NCI-H526 (cell line): ENCODE measurements at places on chromosomes 13 and 19.
A peak's percentile ranks its signal among the peaks of the same experiment; 100 is the strongest.

DNA sequence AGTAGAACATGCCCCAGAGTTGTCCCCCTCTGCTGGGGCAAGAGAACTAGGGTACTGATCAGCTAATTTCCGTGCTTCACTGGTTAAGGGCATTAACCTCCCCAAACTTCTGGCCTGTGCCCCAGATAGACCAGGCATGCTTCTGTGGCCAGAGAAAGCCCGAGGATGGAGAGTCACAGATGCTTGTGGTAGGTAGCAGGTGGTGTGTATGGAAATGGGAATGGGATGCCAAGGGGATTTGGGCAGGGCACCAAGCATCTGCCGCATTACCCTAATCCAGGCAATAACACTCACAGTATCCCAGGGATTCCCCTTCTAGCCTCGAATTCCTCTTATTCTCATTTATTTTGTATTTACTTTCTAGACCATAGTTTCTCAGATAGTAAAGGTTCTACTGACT lies 124.8 kb upstream of the KLF12 start:
- DNase-seq, result no peak

- no peak for DNase-seq
Observed at GRCh38 chr13:31191748-31192147, 8.0 kb upstream of the B3GLCT start.

- no peak for DNase-seq
Observed at GRCh38 chr19:282501-282900, 8.7 kb downstream of the PLPP2 start.

DNA sequence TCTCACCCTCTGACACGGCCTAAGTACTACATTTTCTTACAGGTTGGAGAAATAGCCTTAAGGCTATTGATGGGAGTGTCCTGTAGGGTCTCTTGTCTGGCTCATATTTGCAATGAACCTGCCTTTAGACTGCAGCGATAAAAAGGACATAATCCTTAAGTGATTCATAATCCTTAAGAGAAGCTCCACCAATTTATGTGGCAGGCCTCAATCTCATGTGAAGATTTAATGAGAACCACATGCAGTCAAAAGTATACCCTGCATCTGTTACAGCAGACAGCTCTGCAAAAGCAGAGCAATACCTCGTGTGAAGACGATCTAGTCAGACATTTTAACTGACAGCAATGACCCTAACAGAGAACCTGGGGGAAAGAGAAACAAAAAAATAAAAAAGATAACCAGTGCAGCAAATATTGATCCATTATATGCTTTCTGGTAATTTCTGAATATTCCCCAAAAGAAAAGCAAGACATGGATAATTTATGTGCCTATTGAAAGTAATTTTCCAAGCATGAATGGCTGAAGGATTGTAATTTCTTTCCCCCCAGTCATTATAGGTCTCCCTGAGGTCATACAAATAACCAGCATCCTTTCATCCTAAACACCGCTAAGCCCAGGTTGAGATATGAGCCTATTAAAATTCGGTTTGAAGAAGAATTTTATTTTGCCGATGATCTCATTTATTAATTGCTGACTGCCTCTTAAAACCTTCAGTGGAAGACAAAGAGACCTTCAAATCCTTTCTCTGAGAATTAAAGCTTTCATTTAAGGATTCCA lies 321.8 kb upstream of the NBEA start:
- DNase-seq, result no peak

GRCh38 chr13:113651511-113652403 lies 6.2 kb downstream of the ATP4B start:
- no peak for DNase-seq

DNA sequence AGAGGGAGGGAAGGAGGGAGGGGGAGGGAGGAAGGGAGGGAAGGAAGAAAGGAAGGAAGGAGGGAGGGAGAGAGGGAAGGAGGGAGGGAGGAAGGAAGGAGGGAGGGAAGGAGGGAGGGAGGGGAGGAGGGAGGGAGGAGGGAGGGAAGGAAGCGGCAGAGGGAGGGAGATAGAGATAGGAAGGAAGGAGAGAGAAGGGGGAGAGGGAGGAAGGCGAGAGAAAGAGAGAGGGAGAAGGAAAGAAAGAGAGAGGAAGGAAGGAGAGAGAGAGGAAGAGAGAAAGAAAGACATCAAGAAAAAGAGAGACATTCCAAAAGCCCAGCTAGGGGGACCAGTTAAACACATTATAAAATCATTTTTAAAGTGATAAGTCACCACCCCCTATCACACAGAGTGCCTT lies 62.5 kb downstream of the GNG7 start:
- DNase-seq, result no peak

DNA sequence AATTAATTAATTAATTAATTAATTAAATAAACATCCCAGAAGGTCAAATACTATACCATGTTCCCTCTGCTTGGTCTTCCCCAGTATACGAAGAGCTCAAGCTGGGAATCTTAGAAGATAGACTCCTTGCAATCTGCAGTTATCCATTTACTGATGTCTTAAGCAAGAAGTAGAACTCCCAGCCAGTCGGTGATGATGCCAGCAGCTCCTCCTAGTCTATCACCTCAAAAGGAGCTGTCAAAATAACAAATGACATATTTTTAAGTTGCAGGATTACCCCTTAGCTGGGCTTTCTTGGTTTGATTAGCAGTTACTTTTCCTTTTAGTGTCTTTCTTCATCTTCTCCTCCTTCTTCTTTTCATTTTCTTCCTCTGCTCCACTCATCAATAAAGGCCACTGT lies 6.0 kb upstream of the ZNF507 start:
- no peak for DNase-seq

- no peak for DNase-seq
Observed at GRCh38 chr13:94157705-94158218, 321.7 kb downstream of the DCT start.

GRCh38 chr13:109371066-109371465 lies 415.3 kb downstream of the IRS2 start:
- DNase-seq, result no peak

DNA sequence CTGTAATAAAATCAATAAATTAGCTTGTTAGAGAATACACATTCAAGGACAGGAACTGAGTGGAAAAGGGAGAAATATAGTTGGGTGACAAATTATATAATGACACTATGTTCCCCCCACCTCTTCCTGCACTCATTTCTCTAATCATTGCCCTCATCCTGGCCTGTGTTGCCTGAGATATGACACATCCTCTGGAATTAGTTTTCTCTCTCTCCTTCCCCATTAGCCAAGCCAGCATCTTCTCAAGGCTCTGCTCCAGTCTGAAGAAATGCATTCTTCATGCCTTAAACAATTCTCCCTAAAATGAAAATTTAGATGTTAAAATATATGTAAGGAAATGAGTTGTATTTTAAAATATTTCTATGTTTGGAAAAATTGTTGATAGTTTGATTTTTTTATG lies 280.3 kb downstream of the POU4F1 start:
- no peak for DNase-seq

DNA sequence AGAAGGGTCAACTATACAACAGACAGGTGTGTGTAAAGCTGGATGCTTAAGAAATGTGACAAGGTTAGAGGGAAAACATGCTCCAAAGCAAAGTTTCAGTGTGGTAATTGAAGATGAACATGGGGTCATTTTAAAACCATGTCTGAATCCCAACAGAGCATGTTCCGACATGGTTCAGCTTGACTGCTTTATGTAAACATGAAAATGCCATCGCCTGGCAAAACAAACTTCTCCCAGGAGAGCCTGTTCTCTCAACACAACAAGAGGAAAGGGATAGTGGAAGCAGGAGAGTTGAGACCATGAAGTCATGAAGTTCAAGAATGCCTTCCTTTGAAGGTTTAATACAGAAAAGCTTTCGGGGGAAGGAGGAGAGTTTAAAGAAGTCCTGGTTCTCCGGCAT lies 85.8 kb downstream of the EPSTI1 start:
- peak; percentile 55 for DNase-seq

GRCh38 chr13:77876176-77876575 lies 42.5 kb downstream of the EDNRB start:
- no peak for DNase-seq

- no peak for DNase-seq
Observed at GRCh38 chr13:44364345-44365000, 9.2 kb upstream of the SERP2 start.

DNA sequence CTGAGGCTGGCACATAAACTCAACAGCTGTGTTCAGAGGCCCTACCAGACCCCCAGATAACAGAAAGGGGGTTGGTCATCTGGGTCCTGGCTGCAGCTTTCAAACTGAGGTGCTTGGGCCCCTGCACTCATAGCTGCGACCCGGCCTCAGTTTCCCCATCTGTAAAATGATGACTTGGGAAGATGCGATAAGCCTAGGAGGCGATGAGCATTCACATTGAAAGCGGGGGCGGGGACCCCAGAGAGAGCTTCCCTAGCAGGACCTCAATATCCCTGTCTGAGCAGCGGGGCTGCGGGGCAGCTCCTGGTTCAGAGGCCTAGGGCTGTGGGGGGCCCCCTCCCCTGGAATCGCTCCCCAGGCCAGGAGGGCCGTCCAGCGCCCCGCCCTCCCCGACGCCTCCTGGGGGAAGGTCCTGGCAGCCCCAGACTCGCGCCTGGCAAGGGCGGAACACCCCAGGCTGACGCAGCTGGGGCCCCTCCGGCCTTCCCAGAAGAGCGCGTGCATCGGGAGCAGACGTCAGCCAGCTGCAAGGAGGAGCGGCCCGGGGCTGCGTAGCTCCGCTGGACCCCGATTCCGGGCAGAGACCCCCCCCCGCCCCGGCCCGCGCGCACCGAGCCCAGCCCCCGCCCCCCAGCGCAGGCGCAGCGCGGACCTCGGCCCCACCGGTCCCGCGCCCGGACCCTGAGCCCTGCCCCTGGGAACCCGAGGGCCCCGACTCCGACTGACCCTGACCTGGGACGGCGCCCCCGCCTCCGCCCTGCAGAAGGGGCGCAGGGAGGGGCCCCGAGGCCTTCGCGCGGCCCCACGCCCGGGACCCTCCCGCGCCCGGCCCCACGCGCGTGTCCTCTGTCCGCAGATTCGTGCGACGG lies 3.5 kb downstream of the FSTL3 start:
- peak; percentile 34 for DNase-seq

DNA sequence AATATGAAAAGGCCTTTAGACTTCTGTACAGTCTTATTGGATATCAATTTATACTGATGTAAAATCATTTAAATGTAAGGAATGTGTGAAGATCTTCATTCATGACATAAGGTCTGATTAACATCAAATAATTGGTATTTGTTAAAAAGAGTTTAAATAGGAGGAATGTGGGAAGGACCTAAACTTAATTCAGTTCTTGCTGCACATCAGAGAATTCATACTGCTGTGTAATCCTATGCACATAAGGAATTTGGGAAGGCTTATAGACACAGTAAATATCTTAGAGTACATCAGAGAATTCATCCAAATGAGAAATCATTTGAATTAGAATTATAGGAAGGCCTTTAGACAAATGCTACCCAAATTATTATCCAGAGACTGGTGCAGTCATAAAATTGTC lies 21.7 kb downstream of the ZNF283 start:
- no peak for DNase-seq

DNA sequence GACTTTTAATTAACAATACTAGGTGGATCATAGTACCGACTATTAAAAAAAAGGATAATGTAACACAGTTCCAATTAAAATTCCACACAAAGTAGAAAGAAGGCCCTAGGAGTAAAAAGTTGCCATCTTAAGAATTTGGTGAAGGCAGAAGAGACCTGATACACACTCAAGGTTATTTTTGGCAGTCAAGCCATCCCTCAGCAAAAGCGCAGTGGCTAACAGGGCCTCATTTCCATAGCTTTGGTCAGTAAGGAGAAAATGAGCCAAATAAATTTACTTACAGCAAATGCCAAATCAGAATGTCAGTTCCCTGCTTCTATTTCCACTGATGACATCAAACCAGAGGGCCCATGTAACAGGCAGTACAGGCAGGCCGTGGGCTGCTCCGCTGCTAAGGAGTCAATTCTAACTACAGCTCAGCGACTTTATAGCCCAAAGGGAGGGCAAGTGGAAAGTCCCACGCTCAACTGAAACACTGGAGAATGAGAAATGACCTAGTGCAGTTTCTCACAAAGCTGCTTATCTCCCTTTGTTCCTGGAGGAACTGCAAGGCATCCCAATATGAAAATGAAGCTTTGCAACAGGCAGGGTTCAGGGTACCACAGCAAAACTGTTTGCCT lies 6.3 kb downstream of the ARGLU1 start:
- DNase-seq, result no peak

GRCh38 chr13:105787632-105788031 lies 747.8 kb downstream of the EFNB2 start:
- DNase-seq, result no peak

- DNase-seq, result no peak
Observed at GRCh38 chr19:29645911-29646310, 19.4 kb upstream of the PLEKHF1 start.

- DNase-seq, result no peak
Observed at GRCh38 chr13:22486490-22486889, 694.3 kb upstream of the SGCG start.

DNA sequence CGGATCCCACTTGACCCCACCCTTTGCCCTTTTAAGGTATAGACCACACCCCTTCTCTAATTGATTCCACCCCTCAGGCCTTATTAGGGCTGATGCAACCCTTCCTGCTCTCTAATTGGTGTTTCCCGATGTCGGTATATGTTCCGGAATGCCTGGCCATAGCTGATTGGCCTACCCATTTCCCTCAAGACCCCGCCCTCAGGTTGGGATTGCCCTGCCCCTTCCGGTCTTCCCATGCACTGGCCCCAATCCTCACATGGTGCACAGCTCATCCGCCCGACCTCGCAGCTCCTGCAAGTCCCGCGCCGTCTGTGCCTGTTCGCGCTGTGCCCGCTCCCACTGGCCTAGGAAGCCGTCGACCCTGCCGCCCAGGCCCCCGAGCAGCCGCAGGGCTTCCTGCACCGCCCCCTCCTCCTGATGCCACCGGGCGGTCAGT lies 18.1 kb downstream of the TSKS start:
- no peak for DNase-seq

DNA sequence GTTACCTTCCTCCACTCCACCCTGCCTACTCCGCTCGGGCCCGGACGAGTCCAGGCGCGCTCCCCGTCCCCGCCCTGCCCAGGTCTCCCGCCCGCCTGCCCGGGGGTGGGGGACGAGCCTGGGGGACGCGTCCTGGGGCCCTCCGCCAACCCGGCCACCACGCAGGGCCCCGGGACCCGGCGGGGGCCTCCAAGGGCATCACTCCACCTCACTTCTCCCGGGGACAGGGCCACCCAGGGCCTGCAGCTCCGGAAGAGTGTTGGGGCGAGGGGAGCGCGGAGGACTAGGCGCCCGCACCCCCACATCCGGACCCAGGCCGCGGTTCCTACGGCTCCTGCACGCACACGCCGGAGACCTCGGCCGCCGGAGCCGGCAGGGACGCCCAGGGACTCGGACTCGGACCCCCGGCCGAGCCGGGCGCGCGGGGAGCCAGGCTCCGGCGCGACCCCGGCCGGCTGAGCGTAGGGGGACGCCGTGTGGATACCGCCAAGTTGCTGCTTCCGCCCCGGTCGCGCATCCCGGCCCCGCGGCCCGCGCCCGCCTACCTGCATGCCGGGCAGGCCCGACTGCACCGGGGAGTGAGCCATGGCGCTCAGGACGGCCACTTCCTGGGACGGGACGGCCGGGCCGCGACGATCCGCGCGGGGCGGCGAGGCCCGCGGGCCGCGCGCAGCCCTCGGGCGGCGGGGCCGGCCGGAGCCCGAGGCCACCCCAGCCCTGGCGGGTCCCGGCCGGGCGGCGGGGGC lies 534 bp downstream of the STK24 start:
- peak; percentile 81 for DNase-seq
